ENCODE measurements at places on chromosomes 5 and 9.
A peak's percentile ranks its signal among the peaks of the same experiment; 100 is the strongest.

GRCh38 chr9:93193388-93194220 lies 9.7 kb downstream of the WNK2 start:
- no peak for DNase-seq

GRCh38 chr9:103799959-103800358 lies 294.1 kb upstream of the SMC2 start:
- peak; percentile 40 for DNase-seq

- DNase-seq = no peak
Measured at GRCh38 chr9:135914921-135915320, 7.6 kb upstream of the CAMSAP1 start.

DNA sequence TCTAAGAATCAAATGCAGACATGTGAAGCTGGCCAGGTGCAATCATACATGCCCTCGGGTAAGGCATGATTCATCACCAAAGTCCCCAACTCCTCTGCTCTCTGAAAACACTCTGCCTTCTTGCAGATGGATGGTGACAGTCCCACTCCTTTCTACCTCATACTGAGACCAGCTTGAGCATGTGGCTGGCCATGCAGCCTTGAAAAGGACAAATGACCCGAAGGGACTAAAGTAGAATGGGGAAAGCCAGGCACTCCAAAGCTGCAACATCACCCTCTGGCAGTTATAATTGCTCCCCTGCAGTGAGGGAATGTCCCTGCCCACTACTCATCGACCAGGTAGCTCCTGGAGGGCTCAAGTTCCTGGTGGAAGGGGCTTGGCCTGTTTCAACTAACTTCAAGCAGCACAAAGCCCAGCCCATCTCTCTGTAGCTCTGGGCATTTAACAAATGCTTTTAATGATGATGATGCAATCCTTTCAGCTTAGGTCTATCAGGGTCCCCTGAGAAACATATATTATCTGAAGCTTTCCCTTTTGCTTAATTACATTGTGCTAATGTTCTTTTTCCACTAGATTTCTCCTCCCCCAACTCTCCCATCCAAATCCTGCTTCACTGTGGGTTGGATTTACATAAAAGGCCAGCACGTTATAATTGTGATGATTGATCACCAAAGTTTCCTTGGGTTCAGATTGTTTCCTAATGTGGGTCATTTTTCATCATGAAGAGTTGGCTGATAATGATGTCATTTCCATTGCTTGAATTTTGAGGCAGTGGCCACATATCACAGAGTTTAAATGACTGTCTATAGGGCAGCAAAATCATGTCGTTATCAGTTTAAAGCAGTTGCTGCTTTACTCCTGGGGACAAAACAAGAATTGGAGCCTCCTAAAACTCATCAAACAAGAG lies 436.5 kb upstream of the SLC30A5 start:
- no peak for DNase-seq

DNA sequence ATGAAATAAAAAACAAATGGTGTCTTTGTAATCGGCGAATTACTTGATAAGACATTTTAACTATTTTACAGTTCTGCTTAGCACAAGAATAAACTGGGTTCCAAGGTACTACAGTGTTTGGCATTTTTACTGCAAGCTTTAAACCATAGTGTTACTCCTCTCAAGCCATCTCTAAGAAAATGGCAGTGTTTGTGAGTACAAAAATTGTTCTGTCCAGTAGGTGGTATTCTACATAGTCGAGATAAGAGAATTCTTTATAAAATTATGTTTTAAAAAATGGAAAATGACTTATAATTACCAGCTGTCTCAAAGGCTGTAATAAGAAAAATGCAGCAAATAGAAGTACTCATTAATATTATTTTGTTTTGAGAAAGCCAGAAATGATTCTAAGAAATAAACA lies 3.2 kb downstream of the SMIM15 start:
- no peak for DNase-seq

DNA sequence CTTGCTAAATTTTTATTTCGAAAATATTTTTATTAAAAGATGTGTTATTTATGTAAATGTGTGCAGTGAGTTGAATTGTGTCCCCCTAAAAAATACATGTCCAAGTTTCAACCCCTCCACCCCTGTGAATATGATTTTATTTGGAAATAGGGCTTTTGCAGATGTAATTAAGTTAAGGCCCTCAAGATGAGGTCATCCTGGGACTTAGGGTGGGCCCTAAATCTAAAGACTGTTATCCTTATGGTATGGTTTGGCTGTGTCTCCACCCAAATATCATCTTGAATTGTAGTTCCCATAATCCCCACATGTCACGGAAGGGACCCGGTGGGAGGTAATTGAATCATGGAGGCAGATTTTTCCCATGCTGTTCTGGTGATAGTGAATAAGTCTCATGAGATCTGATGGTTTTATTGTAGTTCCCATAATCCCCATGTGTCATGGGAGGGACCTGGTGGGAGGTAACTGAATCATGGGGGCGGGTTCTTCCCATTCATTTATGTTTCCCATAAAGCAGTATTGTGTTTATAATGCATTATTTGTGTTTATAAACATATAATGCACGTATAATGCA lies 1.5 kb upstream of the TMED7 start:
- no peak for DNase-seq

DNA sequence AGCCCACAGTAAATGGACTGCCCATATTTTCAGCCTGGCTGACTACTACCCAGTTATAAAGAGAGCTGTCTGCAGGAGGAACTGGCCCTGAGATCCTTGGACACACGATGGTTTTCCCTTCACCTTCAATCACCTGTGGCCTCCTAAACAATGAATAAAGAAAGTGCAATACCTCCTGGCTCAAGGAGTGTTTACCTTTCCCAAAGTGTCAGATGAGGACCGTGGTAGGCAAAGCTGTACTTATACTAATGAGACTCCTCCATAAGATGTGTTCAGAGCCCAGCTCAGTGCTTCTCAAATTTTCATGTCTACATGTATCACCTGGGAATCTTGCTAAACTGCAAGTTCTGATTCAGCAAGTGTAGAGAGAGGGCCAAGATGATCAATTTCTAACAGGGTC lies 284.5 kb upstream of the VLDLR start:
- no peak for DNase-seq

DNA sequence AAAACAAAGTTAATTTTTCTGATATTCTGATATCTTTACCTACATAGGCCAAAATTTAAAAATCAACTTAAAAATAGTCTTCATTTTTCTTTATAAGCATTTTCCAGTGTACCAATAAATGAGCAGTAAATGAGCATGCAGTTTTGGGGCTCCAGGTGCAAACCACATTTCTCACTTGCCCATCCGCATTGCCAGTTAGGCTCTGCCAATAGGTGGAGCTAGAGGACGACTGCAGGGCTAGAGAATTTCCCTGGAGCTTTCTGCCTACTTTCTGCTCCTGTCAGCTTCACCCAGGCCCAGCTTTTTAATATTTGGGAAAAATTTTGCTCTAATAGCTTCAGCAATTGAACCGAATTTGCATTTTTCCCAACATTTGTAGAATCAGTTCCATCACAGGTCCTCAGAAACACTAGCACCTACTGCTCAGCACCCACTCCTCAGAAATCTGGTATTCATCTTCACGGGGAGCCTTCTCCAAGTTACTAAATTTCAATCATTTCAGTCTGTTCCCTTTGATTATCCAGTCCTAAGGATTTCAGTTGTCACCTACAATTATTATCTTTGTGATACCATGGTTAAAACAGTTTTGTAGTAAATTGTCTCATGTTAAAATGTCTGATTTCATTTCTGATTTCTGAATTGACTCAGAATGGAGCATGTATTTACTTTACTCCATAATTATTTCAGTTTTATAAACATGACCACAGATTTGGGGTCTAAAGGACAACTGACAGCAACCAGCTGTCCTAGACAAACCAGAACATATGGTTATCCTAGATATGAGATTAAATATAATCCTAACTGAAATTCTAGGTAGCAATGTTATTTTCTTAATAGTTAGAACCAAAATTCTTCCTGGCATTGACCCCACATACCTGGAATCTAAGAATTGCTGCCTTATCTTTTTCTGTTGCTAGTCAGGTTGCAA lies 104.6 kb upstream of the FAM174A start:
- peak; percentile 24 for DNase-seq

DNA sequence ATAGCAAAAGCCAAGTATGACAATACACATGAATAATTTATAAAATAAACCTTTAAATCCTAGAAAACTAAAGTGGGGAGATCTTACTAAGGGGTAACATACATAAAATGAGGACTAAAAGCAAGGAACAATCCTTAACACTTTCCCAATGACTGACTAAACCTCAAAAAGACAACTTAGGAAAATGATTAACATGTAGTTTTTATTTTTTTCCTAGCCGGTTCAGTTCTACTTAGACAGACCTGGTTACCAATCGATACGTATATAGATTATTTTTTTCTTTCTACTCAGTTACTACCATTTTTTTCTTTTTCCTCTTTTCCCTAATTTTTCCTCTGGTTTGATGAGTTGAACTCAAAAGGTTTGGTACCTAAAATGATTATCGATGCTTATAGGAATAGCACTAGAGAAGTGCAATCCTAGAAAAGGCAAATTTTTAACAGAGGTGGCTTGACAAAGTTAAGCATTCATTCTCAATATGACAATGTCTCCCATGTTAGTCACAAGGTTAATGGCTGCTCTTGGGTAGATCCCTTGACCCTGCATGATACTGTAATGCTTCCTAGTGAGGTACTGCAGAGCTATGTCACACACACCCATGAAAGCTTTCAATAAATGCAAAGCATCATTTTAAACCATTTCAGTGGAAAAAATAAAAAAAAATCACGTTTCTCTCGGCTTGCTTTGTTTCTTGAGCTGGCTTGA lies 41.5 kb downstream of the FBXO4 start:
- no peak for DNase-seq

GRCh38 chr5:52834320-52834719 lies 46.6 kb downstream of the ITGA1 start:
- no peak for DNase-seq

DNA sequence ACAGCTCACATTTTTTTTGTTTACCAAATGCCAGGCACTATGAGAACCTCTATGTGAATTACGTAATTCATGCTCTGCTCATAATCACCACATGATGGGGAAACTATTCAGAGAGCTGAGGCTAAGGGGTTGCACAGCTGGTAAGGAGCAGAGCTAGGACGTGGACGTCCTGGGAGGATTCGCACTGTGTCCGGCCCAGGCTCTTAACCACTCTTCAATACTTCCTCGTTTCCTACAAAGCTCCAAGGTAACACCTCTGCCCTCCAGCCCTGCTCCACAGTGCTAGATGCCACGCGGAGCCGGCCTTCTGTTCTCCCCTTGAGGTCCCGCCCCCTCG lies 8.7 kb downstream of the PHF19 start:
- DNase-seq = no peak

DNA sequence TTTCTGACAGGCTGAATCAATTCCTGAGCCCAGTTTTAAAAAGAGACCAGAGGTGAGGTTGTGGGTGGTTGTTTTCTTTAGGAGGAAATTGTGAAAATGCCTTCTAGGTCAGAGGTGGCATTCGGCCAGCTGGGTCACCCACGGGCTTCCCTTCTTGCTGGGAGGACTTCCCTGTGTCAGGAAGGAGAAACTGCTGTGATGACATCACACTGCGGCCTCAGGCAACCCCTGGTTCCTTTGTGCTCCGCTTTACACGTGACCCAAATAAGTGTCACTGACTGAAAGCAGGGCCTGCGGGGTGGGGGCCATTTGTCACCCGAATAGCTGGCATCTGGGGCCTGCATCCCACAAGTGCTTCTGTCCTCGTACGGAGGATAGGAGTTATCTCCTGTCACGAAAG lies 39.7 kb downstream of the FABP6 start:
- no peak for DNase-seq

GRCh38 chr5:100858987-100859545 lies 44.0 kb downstream of the ST8SIA4 start:
- DNase-seq = no peak

DNA sequence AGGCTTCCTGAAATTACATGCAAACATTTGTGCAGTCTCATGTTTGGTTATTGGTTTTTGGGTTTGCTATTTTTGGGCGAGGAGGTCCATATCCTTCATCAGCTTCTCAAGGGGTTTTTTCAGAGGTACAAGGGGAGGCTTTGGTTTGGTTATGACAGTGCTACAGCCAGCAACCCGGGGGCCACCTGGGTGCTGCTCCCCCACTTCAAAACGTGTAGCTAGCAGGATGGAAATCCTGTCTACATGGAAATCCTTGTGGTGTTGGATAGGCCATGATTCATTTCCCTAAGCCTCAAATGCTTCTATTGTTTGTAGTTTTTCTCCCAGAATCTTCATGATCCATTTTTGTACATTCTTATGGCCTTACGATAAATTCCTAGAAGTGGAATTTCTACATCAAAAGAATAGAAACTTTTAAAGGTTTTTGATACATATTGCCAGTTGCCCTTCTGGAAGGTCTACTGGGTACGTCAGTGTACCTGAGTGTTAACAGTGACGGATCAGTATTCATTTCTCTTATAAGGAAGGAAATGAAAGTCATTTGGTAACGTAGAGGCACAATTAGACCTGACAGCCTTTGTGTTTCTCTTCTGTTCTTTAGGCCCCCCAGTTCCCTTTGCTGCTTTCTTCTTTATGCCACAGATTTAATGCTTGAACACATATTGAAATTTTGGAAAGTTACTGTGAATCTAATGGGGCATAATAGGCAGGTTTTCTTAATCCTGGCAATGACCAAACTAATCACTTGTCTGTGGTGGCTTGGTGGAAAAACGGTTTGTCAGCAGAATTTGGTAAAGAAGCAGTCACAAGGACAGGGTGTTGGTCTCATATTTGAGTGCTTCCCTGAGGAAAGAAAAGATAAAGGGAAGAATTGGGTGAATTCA lies 69.7 kb upstream of the ABL1 start:
- no peak for DNase-seq

DNA sequence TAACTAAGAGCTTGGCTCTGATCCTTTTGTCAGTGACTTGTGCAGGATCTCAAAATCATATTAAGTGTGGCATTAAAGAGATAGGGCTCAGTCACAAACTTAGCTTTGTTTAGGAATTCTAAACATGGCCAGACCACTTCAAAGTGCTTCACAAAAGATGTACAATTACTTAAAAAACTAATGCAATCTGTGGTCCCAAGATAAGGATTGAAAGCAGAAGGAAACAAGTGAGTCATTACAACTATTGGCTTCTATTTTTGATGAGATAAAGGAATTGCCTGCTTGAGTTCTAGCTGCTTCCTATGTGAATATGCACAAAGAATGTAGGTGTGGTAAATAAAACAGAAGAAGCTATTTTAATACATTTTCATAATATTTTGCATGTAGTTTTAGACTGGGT lies 44.9 kb upstream of the SLC12A2 start:
- peak; percentile 47 for DNase-seq

GRCh38 chr5:168706655-168707069 lies 127.5 kb upstream of the PANK3 start:
- peak; percentile 19 for DNase-seq

GRCh38 chr9:109889456-109889855 lies 109.5 kb downstream of the PALM2AKAP2 start:
- peak; percentile 60 for DNase-seq

DNA sequence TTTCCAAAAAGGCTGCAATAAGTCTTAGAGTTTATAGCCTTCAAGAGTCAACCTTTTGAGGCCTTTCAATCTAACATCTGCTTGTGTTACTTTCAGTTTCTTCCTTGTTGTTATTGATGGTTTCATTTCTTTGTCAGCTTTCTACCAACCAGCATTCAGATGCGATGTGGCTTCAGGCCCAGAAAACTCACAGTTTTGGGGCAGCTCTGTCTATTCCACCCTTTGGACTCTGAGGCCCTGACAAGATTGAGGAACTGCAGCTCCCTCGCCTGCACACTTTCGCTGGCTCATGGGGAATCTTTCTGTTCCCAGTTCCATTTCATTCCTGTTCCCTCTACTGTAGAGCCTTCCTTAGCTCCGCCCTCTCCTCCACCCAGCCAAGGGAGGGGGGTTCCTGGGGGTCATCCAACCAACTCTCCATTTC lies 13.3 kb upstream of the WHRN start:
- no peak for DNase-seq

Measured in Jurkat, Clone E6-1 (cell line).